C1 segment of cervical spinal cord (tissue), 14 donors: ENCODE measurements at places on chromosomes 5 and 9.
A peak's percentile ranks its signal among the peaks of the same experiment; 100 is the strongest.

DNA sequence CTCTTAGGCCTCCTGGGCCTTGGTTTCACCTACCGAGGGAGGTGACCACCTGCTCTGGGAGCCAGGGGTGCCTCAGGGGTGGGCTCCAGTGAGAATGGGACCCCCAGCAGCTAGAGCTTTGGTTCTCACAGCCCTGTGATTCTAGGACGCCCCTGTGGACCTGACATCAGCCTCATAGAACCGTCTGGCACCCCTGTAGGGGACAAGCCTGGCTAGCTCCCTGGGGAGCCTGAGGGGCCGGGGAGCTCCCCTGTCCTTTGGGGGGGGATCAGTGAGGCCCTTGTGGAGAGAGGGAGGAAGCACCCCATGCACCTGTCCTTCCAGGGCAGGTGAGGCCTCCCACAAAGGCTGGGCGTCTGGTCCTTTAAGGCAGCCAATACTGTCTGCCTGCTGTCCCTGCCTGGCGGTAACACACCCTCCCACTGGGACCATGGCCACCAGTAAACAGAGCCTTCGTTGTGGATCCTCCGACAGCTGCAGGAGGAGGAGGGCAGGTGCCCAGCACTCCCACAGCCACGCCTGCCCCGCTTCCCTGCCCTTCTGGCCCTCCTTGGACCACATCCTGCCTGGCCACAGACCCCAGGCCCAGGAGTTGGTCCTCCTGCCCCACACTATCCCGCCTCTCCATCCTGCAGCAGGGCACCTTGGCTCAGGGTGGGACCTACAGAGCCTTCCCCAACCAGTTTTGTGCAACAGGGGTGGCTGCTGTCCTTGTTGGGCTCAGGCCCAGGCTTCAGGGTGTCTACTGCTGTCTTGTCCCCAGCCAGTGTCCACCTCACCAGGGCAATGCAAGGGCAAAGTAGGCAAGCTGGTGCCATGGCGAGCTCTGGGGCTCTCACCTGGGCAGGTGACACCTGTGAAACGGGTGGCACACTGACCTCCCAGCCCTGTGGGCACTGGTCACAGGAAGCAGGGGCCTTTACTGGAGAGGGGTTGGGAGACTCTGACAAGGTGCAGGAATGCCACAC lies 3.0 kb upstream of the TUBB4B start:
- peak; percentile 58 for DNase-seq

DNA sequence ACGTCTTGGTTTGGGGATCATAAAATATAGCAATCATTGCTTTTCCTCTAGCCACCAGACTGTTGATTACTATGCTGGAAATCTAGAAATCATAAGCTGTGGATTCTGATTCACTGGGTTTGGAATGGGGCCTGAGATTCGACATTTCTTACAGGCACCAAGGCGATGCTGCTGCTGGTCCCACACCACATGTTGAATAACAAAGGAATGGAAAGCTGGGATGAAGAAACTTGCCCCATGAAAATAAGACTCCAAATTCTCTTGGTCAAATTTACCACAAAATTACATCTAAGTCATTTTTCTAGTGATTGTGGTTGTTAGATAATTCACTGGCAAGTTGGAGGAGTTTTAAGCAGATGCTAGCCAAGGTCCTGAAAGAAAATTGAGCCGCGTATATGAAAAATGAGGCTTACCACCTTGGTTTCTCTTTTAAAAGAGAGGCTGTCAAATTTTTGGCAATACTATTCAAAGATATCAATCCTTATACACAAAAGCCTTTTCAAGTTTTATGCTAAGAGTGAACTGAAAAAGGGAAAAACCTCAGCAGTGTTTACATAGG lies 23.0 kb upstream of the MEIKIN start:
- no peak for DNase-seq

GRCh38 chr5:174535669-174536068 lies 188.7 kb upstream of the MSX2 start:
- no peak for DNase-seq

GRCh38 chr5:72410688-72411295 lies 90.6 kb downstream of the PTCD2 start:
- DNase-seq, result no peak

GRCh38 chr9:2120926-2121689 lies 106.0 kb downstream of the SMARCA2 start:
- no peak for DNase-seq

- DNase-seq, result no peak
Measured at GRCh38 chr5:107519900-107520354, 150.8 kb downstream of the EFNA5 start.

GRCh38 chr5:176170084-176170483 lies 68.1 kb upstream of the SIMC1 start:
- DNase-seq, result no peak

DNA sequence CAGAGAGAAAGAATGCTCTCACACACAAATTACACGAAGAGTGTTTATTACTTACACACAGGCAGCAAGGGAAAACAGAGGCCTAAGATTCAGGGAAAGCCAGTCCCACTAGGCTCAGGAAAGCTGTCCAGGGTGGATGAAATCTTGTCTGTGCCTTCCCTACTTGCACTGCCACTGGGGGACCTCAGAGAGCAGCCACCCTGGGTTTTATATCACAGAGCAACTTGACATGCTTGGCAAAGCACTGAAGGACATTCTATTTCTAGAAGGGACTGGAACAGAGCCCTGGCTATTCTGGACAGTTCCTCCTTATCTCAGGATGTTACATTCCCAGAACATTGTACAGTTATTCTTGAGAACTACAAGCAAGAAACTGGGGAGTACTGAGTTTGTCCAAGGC lies 7.5 kb upstream of the PRSS3 start:
- no peak for DNase-seq

DNA sequence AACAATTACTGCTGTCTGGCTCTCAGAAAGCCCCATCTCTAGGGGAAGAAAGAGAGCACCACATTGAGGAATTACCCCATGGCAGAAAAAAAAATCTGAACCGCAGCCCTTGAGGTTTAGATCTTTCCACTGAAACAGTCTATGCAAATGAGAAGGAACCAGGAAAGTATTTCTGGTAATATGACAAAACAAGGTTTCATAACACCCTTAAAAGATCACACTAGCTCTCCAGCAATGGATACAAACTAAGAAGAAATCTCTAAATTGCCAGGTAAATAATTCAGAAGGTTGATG lies 427.1 kb downstream of the PRELID2 start:
- DNase-seq, result no peak

- no peak for DNase-seq
Measured at GRCh38 chr5:151248651-151249050, 4.3 kb upstream of the GM2A start.

DNA sequence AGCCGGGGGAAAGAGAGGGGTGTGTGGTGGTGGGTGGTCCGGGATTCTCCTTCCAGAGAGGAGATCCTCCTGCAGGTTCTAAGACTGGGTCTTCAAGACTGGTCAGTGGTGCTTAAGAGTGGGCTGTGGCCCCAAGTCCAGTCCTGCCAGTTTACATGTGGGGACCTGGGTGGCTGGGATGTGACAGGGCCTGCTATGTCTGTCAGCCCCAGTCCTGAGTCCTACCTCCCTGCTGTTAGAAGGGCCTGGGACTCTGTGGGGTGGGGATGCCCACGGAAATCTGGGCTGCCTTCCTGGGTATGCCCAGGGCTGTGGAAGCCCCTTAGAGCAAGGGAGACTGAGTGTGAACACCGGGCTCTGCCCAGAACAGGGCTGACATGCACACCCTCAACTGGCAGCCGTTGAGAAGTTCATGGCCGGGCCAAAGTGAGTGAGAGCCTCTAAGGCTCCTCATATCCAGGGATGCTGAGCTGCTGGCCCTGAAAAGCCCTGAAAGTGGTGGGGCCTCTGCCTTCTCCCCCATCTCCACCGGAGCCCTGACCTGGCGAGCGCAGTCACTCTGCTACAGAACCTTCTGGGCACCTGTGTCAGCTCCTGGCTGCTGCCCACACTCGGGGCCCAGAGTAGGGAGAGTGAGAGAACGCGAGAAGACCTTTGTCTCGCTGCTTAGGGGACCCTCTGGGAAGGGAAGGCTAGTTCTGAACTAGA lies 1.7 kb downstream of the PHF2 start:
- DNase-seq, result no peak

GRCh38 chr9:27634879-27635278 lies 61.6 kb upstream of the C9orf72 start:
- DNase-seq, result no peak

DNA sequence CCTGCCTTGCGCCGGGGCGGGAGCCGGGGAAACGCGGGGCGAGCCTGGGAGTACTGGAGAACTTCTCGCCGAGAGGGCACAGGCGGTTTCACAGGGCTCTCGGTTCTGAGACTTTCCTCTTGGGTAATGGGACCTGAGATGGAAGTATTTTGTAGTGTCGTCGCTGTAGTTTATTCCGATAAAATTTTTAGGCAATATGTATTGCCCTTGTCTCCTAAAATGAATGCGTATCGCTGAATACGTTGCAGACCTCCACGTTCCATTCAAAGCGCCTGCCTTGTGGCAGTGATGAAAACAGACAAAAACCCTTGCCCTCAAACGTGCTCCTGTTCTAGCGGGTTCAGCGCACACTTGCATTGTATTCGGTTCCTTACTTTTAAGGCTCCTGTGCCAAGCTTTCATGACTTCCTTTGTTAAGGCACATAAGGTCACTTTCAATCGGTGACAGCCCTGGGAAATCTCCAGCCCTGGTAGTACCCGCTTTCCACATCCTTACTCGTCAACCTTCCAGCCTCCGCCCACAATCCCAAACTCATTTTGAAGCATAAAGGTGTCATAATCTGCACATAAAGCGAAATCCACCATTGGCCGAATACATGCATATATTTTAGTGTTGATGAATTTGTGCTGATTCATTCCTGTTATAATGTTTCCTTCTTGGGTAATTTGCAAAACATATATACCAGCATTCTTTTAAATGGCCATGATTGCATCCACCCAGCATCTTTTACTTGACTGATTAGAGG lies 694 bp downstream of the RMI1 start:
- peak; percentile 15 for DNase-seq

DNA sequence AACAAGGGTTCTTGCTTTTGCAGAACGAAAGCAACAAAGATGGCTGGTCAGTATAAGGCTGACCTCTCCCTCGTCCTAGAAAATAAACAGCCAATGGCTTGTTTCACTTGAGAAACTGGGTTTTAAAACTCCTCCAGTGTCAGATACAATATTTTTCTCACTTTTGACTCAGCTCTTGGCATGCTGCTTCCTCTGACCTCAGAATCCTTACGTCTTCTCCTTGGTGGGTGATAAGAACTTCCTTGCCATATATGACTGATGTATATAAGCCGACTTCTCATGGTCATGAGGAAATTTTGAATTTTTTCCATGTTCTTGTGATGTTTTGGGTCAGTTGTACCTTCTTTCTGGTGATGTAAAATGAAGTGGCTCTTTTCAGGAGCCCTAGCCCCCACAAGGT lies 3.8 kb downstream of the ZNF618 start:
- DNase-seq, result no peak

- DNase-seq, result peak; percentile 19
Measured at GRCh38 chr5:56319526-56320181, 86.5 kb upstream of the ANKRD55 start.
